ENCODE measurements at places on chromosomes 2 and 18. TPM values are rescaled to one million over a fixed set of nuclear protein-coding genes. Genes with fewer than 3 reads are reported as not detected.

- peak; percentile 31 for DNase-seq
Measured at GRCh38 chr2:88190808-88191721, 20.9 kb downstream of the THNSL2 start.

DNA sequence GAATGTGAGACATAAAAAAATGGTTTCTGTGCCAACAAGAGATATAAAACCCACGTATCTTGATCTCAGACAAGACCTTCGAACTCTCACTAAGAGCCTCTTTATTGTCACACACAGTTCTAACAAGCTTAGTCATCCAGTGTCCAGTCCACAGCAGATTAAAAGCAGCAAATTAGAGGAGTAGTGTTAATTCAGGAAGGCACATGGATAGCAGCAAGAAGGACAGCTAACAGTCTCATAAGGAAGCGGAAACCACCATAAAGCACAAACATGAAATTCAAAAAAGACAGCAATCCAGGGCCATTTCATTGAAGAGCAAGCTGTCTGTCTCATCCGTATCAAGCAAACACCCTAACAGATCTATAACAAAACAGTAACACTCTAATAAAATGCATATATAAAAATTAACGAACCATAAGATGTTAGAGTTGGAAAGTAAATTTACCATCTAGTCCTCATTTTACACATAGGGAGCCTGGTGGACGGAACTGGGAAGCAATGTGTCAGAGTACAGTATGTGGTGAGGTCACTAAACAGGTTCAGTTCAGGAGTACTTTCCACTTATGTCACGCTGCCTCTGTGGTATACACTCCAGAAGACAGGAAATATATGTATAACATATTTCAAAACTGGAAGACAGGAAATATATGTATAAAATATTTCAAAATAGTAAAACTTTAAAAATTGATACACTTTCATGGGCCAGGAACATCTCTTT is 18.3 kb downstream of the AAK1 start:
- DNase-seq, result no peak

GRCh38 chr2:238560234-238560633 is 133.5 kb downstream of the ASB1 start:
- no peak for DNase-seq

GRCh38 chr2:128821010-128821409 is 502.3 kb upstream of the HS6ST1 start:
- DNase-seq, result no peak

GRCh38 chr2:174563530-174564282 is 33.9 kb downstream of the WIPF1 start:
- no peak for DNase-seq

Gene RFTN2
- total RNA-seq, result 2.2 TPM

DNA sequence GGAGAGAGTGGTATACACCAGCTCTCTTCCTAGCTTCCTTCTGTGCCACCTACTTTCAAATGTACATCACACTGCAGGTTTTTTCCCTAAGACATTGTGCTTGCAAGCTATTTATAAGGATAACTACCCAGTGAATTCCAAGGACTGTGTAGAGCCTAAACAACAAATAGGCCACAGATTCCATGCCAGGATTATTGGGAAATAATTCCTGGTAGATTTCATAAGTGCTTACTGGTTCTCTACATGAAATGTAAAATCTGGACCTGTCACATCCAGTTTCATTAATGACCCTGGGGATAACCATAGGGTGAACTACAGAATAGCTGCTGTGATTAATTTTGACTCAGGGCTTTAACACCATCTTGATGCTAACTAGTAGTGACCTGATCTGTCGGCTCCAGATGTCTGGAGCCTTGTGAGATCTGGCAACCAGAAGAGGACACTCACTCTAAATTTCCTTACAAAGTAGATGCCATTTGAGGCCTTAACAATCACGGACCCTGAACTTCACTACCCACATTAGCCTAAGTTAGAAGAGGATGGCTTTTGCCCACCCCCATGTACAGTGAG is 34.3 kb upstream of the LGALSL start:
- DNase-seq, result no peak

- no peak for DNase-seq
Measured at GRCh38 chr2:30177956-30178355, 31.1 kb downstream of the YPEL5 start.

DNA sequence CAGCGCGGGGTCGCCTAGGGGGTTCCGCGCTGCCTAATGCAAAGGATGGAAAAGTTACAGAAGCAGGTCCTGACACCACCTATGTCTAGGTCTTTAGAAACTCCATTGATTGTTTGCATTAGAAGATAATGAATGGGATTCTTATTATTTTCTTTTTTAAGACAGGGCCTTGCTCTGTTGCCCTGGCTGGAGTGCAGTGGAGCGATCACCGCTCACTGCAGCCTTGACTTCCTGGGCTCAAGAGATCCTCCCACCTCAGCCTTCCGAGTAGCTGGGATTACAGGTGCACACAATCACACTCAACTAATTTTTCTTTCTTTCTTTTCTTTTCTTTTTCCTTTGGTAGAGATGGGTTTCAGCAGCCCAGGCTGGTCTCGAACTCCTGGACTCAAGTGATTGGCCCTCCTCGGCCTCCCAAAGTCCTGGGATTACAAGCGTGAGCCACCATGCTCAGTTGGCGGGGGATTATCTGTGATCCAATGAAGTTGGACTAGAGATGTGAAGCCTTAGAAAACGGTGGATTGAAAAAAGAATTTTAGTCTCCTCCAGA is 761 bp upstream of the IDH1 start:
- DNase-seq, result no peak

Gene FARP2
- total RNA-seq, result 122 TPM

DNA sequence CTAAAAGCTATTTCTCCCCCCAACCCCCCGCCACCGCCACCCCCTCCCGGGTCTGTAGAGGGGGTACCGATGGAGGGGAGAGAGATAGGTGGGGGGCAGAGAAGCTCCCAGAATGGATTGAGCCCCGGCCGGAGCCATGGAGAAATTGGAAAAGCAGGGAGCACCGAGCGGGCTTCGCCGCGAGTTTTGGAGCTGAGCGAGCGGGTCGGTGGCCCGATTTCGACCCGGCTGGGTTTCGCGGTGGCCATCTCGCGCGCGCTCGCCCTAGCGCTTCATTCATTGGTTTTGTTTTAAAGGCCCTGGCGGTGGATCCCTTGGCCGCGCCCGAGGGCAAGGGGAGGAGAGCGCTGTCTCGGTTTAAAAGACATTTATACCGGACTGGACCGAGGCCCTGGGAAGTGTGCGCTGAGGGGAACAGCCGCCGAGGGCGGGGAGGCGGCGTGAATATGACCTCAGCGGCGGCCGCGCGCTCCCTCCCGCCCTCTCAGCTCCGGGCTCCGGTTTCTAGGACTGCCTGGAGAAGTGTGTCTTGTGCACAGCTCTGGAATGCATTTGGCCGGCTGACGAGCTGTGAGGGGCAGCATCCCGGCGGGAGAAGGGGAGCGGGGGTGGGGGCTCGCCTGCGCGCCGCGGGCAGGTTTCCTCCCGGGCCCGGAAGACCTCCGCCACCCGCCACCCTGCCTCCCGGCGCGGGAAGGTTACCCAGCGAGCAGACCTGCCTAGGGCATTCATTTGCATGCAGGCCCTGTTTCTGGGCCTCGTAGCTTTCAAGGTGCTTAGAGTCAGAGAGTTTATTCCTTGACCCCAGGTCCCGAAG is 1.7 kb upstream of the SMAD7 start:
- peak; percentile 74 for DNase-seq

DNA sequence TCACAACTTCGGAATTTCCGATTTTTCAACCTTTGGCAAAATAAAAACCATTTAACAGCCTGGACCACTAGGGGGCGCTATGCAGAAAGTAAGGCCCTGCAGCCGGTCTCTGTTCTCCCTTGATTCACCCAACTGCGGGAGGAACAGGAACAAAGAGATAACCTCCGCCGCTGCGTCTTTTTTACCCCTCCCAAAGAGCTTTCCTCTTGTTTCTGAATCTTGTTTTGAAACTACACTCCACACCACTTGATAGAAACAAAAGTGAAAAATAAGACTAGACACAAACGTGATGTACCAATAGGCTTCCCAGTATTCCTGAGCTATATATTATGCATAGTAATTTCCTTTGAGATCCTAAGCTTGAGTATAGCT is 231.2 kb downstream of the MYO3B start:
- DNase-seq, result peak; percentile 85

DNA sequence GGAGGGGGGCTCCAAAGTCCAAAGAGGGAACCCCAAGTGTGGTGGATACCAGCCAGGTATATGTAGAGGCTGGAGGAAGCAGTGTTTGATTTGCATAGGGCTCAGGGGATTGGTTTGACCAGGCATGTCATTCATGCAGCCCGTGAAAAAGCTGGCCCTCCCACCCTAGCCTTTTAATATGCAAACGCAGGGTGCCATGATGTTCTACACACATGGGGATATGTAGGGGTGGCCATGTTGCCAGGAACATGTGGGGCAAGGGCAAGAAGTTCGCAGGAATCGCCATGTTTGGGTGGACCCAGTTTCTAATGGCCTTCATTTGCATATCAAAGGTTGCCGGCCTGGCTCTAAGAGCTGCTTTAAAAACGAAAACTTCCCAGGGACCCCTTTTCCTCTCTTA is 33.6 kb downstream of the B3GNT7 start:
- no peak for DNase-seq

DNA sequence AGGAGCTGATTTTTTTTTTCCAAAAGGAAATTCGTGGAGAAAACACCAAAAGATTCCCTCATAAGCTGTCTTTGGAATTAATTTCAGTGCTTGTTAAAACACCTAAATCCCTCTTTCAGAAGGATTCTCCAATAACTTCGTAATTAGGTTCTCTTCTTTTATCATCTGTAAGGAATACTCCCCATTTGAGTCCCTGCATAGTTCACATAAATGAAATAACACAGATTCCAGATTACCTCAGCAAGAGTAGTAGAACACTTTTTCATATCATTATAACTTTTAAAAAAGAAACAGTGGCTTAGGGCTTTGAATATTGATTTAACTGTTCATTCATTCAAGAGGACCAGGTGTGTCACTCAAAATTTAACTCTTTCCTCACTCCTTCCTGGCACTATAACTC is 55.5 kb downstream of the ARHGAP28 start:
- DNase-seq, result no peak

Gene TAF4B
- total RNA-seq, result 2.7 TPM

DNA sequence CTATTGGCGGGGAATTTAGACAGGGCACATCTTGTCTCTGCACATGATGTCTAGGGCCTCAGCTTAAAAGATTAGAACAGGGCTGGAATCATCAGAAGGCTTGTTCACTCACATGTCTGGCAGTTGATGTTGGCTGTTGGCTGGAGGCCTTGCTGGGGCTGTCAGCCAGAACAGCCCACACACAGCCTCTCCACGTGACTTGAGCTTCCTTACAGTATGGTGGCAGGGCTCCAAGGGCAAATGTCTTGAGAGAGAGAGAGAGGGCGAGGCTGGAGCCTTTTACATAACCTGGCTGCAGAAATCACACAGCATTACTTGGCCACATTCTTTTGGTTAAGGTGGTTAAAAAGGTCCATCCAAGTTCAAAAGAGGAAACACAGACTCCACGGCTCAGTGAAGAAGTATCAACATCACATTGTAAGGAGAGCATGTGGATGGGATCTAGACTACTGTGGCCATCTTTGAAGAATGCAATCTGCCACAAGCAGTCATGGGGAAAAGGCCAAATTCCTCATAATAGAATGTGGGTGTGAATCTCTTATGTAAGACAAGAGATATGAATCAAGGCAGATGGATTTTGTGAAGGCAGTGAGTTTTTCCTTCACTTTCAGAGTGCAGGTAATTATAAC is 30.4 kb downstream of the SRSF7 start:
- peak; percentile 56 for DNase-seq

DNA sequence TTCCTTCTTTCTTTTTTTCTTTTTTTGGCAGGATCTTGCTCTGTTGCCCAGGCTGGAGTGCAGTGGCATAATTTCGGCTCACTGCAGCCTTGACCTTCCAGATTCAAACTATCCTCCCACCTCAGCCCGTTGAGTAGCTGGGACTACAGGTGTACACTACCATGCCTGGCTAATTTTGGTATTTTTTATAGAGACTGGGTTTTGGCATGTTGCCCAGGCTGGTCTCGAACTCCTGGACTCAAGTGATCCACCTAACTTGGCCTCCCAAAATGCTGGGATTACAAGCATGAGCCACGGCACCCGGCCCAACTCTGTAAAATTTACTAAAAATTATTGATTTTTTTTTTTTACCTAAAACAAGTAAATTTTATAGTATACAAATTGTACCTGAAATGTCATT is 360.8 kb downstream of the ALK start:
- DNase-seq, result no peak

Gene ALPG
- 3.3 TPM for total RNA-seq

DNA sequence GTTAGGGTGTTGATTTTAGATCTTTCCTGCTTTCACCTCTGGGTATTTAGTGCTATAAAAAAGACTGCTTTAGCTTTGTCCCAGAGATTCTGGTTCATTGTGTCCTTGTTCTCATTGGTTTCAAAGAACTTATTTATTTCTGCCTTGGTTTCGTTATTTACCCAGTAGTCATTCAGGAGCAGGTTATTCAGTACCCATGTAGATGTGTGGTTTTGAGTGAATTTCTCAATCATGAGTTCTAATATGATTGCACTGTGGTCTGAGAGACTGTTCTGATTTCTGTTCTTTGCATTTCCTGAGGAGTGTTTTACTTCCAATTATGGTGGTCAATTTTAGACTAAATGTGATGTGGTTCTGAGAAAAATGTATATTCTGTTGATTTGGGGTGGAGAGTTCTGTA is 167.1 kb upstream of the KYNU start:
- DNase-seq, result no peak

- no peak for DNase-seq
Measured at GRCh38 chr2:207288628-207289027, 122.9 kb upstream of the KLF7 start.

DNA sequence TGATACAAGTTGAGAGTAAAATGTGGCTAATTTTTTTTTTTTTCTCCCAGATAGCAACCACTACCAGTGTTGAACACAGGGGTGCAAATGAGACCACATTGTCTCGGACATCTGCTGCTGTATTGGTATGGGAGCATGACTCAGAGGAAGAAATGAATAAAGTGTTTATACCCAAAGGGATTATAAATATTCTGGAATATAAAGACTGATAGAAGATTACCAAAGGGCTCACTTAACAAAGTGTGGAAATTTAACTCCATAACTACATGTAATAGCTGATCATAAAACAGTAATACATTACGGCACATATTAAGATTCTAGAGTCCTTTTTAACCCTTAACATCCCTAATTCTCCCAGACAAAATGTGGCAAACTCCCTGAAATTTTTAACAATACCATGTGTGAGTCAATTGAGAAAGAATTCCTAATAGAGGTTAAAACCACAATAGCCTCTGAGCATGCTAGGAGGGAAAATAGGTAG is 1023.0 kb upstream of the ACVR2A start:
- DNase-seq, result no peak

Gene THSD7B
- 0.05 TPM for total RNA-seq

- peak; percentile 33 for DNase-seq
Measured at GRCh38 chr18:48924630-48925490, 25.9 kb downstream of the SMAD7 start.

Gene GPAT2
- total RNA-seq, result 2.4 TPM

Gene TMEM169
- total RNA-seq, result 0.21 TPM

- no peak for DNase-seq
Measured at GRCh38 chr2:188114014-188114413, 177.7 kb upstream of the GULP1 start.

DNA sequence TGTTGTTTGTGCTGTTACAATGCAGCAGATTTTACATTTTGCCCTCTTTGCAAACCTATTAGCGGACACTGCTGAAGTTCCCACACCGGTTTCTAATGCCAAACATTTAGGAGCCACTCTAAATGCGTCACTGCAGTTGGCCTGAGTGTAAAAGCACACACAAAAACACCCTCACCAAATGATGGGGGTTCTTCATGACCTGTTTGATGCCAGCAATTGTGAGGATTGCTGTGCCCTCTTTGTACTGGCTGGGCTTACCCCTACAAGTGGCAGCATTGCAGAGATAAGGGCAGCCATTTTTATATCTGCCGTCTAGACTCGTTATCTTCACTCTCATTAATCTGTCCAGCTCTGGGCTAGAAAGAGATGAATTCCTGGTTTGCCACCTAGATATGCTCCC is 85.3 kb downstream of the NRP2 start:
- no peak for DNase-seq
